Activated T-helper 17 cell treated with anti-CD3 and anti-CD28 coated beads, Interleukin-2, amount 50 U/mL, for 72 hours (primary cell): ENCODE measurements at places on chromosomes 2 and 18. TPM values are rescaled to one million over a fixed set of nuclear protein-coding genes. Genes with fewer than 3 reads are reported as not detected.

DNA sequence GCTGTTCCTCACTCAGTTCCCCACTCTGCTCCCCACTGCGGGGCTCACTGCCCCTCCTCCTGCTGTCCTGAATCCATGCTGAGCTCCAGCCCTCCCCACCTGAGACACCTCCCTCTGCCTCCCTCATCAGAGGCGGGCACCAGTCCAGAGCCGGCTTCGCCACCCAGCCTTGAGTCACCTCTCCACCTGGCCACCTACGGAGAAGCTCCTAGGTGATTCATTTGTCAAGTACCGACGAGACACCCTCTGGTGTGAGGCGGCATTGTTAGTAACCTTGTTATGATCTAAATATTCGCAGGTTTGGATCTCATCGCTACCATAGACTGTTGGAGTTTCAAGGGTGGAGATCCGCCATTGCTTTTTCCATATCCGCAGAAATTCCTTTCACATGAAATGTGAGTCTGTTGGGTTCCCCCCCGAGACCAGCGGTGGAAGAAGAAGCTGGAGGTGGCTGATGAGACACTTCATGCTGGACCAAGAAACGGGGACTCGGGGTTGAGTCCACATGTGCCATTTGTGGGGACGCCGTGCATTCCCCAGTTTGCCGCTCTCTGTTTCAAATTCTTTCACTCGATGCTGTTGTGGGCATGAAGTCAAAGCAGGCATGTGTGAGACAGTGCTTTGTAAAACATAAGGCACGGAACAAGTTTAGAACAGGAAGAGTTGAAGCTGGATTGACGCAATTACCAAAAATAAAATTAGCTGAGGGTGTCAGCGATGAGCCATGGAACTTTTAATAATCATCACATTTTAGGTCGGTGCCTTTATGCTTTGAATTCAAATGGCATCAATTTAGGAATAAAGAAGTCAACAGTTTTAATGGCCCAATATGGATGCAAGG is 259.8 kb upstream of the HDAC4 start:
- no peak overlapping the region for H3K27ac ChIP-seq
- peaks cover 19% of the 10 kb centered on the region for H3K27me3 ChIP-seq
- no peak overlapping the region for H3K4me3 ChIP-seq
- H3K4me1 ChIP-seq: no peaks in the 10 kb centered on the region
- H3K36me3 ChIP-seq: no peaks in the 10 kb centered on the region

Gene PDE1A
- total RNA-seq: not detected

Gene TSGA10
- 3.5 TPM for total RNA-seq

- ATAC-seq: peak; percentile 19
- H3K27ac ChIP-seq: no peak overlapping the region
- peaks cover 15% of the 10 kb centered on the region for H3K4me1 ChIP-seq
- no peak overlapping the region for H3K4me3 ChIP-seq
- H3K27me3 ChIP-seq: peaks cover 22% of the 10 kb centered on the region
- no peaks in the 10 kb centered on the region for H3K36me3 ChIP-seq
These were observed 201.9 kb downstream of the CLIP4 start for GRCh38 chr2:29317077-29317517.

DNA sequence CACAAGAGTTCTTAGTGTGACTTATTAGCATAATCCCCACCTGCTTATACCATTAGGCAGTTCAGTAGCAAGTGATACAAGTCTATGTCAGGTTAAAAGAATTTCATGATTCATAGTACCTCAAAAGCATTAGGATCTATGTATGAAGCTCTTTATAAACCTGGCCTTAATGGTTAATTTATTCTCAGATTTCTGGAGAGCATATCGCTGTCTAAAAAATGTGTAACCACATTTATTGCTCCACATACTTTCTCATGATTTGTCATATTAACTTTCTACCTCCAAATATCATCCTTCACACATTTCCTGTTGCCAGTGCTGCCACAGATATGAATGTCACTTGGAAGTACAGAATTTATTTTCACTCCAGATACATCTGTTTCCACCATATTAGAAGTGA is 332.8 kb upstream of the MAP2 start:
- no peak overlapping the region for H3K4me3 ChIP-seq
- H3K27ac ChIP-seq: no peak overlapping the region
- ATAC-seq: no peak
- no peaks in the 10 kb centered on the region for H3K36me3 ChIP-seq
- no peaks in the 10 kb centered on the region for H3K27me3 ChIP-seq

DNA sequence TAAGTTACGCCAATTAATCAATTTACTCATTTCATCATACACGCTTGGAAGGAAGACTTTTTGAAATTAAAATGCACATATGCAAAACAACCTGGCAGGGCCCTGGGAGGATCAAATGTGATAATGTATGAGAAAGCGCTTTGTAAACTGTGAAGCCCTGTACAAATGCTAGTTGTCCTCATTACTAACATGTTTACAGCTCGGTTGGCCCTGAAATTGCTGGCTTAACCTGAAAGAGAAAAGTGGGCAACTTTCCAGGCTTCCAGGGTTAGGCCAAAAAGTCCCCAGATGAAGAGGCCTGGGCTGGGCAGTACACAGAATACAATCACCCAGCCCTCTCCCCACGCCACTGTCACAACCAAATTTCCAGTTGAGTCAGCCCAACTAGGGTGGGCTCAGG is 60.2 kb downstream of the DNMT3A start:
- H3K27me3 ChIP-seq: no peaks in the 10 kb centered on the region
- H3K4me1 ChIP-seq: peaks cover 25% of the 10 kb centered on the region
- no peak overlapping the region for H3K27ac ChIP-seq
- H3K4me3 ChIP-seq: no peak overlapping the region

Gene NT5DC4
- total RNA-seq: not detected

DNA sequence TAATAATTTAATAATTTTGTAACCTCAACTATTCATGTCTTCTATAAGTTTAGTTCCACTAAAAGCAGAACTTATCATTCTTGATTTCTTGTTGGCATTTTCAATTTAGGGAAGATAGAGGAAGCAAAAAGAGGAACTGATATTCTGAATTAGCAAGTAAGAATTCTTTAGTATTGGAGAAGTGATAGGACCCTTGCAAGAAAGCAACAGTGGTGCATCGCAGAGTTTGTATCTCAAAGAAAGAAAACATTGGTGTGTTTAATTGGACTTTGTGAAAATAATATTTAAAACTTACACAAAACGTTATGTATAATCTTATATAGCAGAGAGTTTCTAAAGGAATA is 36.5 kb upstream of the TNFRSF11A start:
- no peak for ATAC-seq
- H3K27me3 ChIP-seq: no peaks in the 10 kb centered on the region
- H3K4me1 ChIP-seq: peaks cover 20% of the 10 kb centered on the region

DNA sequence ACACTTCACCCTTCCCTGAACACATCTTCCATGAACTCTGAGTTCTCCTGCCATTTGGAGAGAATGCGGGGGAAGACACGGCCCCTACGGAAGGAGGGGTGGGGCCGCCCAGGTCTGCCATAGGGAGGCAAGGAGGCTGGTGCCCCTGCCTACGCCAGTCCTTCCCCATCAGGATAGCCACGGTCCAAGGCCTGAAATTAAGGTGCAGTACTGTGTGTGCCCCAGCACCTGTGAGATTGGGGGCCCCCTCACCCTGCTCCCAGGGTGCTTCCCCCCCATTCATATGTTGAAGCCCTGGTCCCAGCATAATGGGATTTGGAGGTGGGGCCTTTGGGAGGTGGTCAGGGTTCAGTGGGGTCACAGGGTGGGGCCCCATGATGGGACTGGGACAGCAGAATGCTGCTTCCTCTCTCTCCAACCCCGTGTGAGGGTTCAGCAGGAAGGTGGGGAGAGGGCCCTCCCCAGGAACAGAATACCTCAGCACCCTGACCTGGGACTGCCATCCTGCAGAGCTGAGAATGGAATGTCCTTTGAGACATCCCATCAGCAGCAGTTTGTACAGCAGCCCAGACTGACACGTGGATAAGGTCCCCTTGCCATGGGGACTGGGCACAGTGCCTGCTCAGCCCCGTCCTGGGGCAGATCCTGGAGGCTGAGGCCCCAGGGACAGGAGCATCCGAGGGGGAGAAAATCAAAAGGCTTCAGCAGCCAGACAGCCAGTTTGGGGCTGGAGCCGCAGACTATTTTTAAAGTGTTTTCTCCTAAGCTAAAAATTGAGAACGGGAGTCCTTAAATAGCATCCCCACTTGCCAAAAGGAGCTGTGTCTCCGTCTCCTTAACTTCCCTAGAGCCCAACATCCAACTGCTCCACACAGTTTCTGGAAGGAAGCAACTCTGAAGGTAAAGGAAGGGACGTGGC is 105.1 kb downstream of the NDUFA10 start:
- no peak overlapping the region for H3K27ac ChIP-seq
- H3K4me3 ChIP-seq: no peak overlapping the region
- no peaks in the 10 kb centered on the region for H3K27me3 ChIP-seq
- ATAC-seq: no peak
- peaks cover 4% of the 10 kb centered on the region for H3K4me1 ChIP-seq
- H3K36me3 ChIP-seq: no peaks in the 10 kb centered on the region

GRCh38 chr2:144448389-144449027 is 71.4 kb downstream of the ZEB2 start:
- H3K36me3 ChIP-seq: no peaks in the 10 kb centered on the region
- ATAC-seq: no peak
- H3K4me1 ChIP-seq: peaks cover 6% of the 10 kb centered on the region

DNA sequence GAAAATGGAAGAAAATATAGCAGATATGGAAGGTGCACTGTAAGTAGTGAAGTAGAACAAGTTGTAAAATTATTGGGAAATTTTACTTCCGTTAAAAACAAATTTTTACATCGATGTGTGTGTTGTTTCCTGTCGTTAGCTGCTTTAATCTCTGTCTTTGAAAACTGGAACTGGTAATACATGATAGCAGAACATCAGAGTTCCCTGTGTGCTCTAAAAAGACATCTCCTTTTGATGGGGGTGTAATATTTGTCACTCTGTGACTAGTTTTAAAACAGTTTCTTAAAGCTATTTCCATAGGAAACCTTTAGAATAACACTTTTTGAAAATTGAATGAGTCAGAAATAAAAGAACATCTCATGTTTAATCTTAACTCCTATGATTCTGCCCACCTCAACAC is 43.5 kb downstream of the COX7A2L start:
- H3K27me3 ChIP-seq: no peaks in the 10 kb centered on the region
- H3K27ac ChIP-seq: peak overlapping the region; percentile 85
- ATAC-seq: peak; percentile 43
- H3K36me3 ChIP-seq: peaks cover 77% of the 10 kb centered on the region
- peak overlapping the region; percentile 12 for H3K4me3 ChIP-seq

DNA sequence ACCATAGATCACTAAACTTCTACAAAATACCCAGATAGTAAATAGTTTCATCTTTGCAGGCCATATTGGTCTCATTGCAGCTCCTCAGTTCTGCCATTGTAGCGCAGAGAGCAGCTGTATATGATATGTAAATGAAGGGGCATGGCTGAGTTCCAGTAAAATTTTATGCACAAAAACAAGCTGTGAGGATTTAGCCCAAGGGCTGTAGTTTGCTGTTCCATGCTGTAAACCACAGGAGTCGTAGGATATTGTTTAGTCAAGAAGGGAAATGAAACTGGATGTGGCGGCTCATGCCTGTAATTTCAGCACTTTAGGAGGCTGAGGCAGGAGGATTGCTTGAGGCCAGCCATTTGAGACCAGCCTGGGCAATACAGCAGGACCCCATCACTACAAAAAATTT is 83.0 kb downstream of the MGAT5 start:
- H3K4me1 ChIP-seq: peaks cover 29% of the 10 kb centered on the region
- H3K36me3 ChIP-seq: peaks cover 78% of the 10 kb centered on the region
- no peaks in the 10 kb centered on the region for H3K27me3 ChIP-seq
- H3K27ac ChIP-seq: peak overlapping the region; percentile 50

Gene TCF23
- total RNA-seq: not detected

GRCh38 chr2:115303-115702 is 69.0 kb upstream of the FAM110C start:
- no peak for ATAC-seq
- no peaks in the 10 kb centered on the region for H3K36me3 ChIP-seq
- H3K4me1 ChIP-seq: no peaks in the 10 kb centered on the region
- H3K27ac ChIP-seq: no peak overlapping the region
- no peak overlapping the region for H3K4me3 ChIP-seq
